ENCODE measurements at places on chromosomes 1 and 21.

GRCh38 chr1:185156288-185156853 is 382 bp downstream of the TRMT1L start:
- DNase-seq: no peak

DNA sequence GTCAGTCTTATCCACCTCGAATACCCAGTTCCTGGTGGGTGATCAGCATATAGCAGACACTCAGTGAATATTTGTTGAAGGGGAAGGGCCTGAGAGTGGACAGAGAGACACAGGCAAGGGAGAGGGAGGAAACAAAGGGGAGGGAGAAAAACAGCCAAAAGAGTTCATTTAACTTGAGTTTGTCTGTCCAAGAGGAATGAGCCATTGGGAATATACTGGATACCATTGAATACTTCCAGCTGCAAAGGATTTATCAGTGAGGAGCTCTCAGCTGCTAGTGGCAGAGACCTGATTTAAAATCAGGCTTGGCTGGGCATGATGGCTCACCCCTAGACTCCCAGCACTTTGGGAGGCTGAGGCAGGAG is 11.5 kb upstream of the BGLAP start:
- no peak for DNase-seq

DNA sequence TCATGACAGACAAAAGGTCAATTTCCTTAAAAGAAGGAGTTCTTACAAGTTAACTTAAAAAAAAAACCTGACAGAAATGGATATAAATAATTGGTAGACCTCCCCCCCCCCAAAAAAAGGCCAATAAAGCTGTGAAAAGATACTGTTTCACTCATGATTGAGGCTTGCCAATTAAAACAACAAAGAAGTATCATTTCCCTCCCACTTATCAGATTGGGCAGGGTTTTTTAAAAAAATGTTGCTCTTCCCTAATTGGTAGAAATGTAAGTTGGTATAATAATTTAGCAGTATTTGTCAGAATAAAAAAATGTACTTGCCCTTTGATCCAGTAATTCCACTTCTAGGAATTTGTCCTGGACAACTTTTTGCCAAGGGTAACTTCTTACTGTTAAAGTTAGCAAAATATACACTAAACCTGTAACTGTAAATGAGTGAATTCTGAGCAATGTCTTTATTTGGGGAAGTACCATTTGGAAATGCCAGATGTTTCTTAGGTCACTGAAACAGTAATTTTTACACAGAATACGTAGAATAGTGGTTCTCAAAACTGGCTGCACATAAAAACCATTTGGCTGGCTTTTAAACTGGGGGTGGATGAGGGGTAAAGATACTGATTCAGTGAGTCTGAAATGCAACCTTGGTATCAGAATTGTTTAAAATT is 17.5 kb downstream of the RNF2 start:
- no peak for DNase-seq

DNA sequence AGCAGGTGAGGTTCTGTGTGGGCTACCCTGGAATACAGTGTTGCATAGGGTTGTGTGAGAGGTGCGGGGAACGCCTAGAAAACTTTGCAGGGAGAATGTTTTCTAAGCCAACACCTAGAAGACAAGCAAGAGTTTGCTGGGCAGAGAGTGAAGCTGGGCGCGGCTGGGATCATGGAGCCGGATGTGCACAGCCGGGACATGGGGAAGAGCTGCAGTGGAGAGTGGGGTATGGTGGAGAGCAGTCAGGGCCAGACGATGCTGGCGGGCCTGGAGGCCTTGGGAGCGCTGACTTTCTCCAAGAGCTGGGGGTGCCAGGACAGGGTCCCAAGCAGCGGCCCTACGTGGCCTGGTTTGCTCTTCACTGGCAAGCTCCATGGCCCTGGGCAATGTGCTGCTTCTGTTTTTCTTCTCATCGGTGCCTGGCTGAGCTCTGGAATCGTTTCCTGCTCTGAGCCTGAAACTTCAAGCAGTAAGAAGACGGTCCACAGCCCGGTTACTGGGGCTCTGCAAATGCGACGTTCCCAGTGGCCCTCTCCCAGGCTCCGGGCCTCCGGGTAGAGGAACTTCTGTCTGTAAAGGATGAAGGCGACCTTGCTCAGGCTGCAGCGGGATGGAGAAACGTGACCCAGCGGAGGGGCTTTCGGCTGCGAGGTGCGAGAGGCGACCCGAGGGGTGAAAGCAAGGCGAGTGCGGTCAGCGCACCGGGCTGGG is 51.9 kb upstream of the CD34 start:
- no peak for DNase-seq

- no peak for DNase-seq
Observed at GRCh38 chr1:167645625-167646414, 15.8 kb downstream of the RCSD1 start.

DNA sequence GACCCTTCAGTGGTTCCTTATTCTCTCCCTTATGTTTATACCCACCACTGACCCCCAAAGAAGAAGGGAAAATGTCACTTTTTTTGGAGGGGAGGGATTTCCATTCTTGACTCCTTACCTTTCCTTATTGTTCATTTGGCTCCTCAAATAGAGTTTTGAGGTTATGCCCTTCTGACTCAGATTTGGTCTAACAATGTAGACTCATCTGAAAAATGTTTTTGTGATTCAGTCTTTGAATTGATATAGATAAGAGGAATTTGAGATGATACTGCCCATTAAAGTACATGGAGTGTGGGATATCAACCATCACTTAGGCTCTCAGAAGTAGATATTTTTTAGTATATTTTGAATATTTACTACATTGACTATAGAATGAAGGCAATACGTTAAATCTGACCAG is 16.1 kb downstream of the USP1 start:
- no peak for DNase-seq

All from stimulated activated CD8-positive, alpha-beta memory T cell treated with anti-CD3 and anti-CD28 coated beads, Interleukin-7, amount 100 ng/mL, for 1 hour (primary cell).